ENCODE measurements at places on chromosomes 11 and 22. TPM values are rescaled to one million over a fixed set of nuclear protein-coding genes. Genes with fewer than 3 reads are reported as not detected.

Gene KDM4D
- 0.97 TPM for total RNA-seq

GRCh38 chr11:90235526-90235925 lies 12.7 kb upstream of the CHORDC1 start:
- peak; percentile 52 for DNase-seq

GRCh38 chr22:47168900-47169800 lies 406.7 kb downstream of the TBC1D22A start:
- peak; percentile 13 for DNase-seq

DNA sequence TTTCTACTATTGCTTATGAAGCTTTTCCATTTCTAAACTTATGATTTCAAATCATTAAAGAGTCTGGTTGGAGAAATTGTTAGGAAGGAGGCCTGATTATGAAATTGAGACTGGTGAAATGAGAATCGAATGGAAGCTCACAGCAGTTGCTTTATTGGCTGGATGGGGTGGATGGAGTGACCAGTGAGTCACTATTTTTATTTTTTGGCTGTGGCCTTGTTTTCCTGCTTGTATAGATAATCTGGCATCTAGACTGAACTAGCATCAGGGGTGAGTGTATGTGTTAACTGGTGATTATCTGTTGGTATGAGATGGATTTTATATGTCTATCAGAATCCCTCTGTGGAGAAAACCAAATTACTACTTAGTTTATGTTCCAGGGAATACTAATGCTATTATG lies 36.2 kb downstream of the UVRAG start:
- peak; percentile 49 for DNase-seq

DNA sequence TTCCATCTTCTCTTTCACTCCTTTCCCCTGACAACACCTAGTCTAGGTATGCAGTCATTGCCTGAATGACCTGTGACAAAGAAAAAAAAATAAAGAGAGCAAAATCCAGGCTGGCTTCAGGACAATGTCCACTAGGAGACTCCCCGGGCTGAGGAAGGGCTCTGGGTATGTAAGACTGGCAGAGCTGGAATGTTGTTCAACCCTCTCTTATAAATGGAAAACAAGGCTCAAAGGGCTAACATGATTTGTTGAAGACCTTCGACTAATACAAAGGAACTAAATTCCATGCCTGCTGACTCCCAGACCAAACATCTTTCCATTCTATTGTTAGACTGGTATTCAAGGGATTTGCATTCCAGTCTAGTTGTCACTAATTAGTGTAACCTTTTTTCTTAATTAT lies 122.2 kb downstream of the ARL14EP start:
- no peak for DNase-seq

DNA sequence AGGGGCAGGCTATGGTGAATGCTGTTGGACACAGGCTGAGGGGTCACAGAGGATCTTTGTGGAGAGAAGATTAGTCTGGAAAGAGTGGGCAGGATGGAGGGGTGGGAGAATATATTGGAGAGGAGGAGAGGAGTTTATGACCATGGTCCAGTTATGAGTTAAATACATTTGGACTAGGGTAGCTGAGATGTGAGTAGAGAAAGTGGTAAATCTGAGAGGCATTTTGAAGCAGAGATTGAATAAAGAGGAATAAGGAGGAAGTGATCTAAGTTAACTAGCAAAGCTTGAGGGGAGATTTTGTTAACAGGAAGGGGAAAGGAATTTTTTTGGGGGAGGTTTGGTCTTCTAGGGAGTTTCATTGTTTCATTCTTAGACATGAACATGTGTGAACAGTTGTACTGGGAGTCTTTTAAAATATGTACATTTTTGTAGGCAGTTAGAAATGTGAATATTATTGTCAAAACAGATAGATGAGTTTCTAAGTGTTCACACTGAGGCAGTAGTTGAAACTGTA lies 43.1 kb upstream of the EED start:
- no peak for DNase-seq

- peak; percentile 61 for DNase-seq
Observed at GRCh38 chr11:72848846-72849466, 34.7 kb downstream of the ATG16L2 start.

Gene MAPK8IP2
- total RNA-seq: 0.43 TPM

Gene HTR3A
- not detected for total RNA-seq

Gene TRIM48
- total RNA-seq: not detected

Gene C1QTNF4
- total RNA-seq: 0.43 TPM

DNA sequence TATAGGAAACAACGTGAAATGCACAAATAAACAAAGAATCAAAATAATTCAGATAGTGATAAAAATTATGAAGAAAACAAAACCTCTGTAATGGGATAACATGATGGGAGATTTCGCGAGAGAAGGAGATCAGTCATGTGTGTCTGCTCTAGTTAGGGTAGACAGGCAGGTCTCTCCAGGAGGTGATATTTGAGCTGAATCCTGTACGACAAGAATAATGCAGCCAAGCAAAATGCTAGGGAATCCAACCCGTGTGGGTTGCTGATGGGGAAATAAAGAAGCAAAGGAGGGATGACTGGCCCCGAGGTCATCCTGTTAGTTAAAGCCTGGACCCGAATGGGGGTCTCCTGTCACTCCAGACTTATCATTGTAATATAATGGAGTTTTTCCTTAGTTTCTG lies 16.0 kb downstream of the MAML2 start:
- no peak for DNase-seq

Gene STK33
- total RNA-seq: 2.9 TPM

Gene TH
- not detected for total RNA-seq

DNA sequence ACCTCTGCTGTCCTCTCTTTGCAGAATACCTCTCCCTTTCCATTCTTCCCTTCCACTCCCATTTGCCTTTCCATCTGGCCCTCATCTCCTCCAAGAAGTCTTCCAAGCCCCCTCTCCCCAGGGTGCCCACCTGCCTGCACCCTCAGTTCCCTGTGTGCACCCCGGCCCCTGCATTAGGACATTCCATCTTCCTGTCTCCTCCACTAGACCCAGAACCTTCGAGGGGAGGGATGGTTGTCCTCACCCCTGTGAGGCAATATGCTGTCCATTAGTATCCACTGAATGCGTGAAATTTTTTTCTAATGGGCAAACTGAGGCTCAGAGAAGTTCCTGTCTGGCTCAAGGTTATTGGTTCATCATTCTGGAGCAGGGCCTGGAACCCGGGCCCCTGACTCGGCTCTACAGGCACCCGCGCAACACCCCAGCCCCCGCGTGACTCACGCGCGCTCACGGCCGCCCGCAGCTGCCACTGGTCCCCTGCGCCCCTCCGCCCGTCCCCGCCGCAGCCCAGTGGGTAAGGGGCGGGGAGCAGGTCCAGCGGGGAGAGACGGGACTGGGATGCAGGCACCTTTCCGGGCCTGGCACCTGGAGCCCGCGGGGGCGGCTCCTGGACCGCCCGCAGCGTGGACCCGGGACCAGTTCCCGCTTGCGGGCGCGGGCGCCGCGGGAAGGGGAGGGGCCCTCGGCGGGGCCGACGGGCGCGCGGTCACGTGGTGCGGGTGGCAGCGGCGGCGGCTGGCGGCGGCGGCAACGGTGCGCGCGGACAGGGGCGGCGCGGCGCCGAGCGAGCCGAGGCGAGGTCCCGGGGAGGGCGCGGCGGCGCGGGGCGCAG lies 7.0 kb downstream of the SEPTIN3 start:
- no peak for DNase-seq

- DNase-seq: no peak
Observed at GRCh38 chr11:2395856-2396255, 4.7 kb upstream of the TSSC4 start.

- DNase-seq: no peak
Observed at GRCh38 chr11:64516226-64516625, 74.8 kb upstream of the SLC22A12 start.

Gene GSTP1
- total RNA-seq: 721 TPM

Gene CFAP300
- total RNA-seq: 4.7 TPM

GRCh38 chr11:22808571-22809197 lies 20.9 kb downstream of the SVIP start:
- no peak for DNase-seq

GRCh38 chr11:130383344-130384211 lies 44.8 kb downstream of the ADAMTS8 start:
- DNase-seq: peak; percentile 97

- peak; percentile 27 for DNase-seq
Observed at GRCh38 chr11:17263769-17264168, 12.8 kb upstream of the NUCB2 start.

Gene SSTR3
- not detected for total RNA-seq

DNA sequence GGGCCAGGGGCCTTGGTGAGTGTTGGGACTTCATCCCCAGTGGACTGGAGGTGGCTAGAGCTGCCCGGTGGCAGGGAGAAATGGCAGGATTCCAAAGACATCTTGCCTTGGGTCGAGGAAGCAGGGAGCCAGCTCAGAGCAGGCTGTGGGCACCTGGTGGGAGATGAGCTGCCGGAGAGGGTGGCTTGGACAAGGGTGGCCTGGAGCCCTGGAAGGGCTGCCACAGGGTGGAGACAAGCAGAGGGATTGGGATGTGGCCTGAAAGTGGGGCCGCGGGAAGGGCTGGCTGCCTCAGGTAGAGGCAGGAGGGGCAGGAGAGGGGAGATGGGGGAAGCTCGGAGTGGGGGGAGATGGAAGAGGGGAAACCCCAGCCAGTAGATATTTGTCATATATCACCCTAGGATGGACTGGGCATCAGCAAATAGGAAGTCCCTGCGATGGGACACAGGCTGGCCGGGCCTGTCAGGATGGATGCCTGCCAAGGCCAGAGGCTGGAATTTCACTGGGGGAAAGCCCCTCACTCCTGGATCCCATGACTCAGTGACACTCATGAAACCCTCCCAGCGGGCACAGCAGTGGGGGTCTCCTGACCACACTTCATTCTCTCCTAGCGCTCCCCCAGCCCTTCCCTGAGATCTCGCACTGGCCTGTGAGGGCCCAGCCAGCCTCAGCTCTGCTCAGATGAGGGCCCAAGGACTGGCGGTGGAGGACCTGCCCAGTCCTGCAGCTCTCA lies 72.0 kb upstream of the SHISAL1 start:
- DNase-seq: no peak

Gene SYNGR1
- 8.6 TPM for total RNA-seq

Gene KREMEN1
- total RNA-seq: 2.6 TPM

DNA sequence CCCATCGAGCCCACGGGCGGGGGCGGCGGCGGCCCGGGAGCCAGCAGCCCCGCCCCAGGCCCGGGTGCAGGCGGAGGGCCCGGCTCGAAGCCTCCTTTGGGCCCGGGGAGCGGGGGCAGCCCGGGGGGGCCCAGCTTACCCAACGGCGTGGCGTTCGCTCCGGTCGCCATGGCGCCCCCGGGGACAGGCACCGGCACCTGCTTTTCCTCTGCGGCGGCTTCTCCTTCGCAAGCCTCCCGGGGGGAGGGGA lies 194 bp downstream of the SF1 start:
- DNase-seq: no peak

DNA sequence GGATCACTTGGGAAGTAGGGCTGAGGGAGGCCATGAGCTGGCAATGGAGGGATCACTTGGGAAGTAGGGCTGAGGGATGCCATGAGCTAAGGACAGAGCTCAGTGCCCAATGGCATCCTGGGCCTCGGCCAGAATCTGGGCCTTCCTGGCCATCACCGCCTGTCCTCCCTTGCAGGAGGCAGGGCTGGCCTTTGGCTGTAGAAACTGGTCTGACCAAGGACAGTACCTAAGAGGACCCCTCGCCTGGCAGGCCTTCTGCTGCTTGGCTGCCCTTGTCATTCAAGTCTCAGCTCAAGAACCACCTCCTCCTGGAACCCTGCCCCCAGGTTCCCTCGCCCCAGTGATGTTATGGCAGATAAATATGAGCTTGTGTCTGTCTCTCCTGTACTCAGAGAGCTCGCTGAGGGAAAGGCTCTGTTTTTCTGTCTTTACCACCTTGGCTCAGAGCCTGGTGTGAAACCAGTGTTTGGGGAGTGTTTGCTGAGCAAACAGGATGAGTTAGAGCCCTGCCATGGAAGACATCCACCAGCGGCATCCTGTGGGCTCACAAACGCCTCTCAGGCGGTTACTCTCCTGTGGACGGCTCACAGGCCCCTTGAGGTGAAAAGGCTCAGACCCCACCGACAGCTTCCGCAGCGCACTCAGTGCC lies 19.3 kb upstream of the RASL10A start:
- no peak for DNase-seq

Gene CEP126
- 0.97 TPM for total RNA-seq

Gene NXPE2
- total RNA-seq: not detected

Data from fibroblast of villous mesenchyme (primary cell).